ENCODE measurements at places on chromosomes 7 and 10.

- DNase-seq, result no peak
Observed at GRCh38 chr10:28800144-28800543, 122.8 kb downstream of the BAMBI start.

DNA sequence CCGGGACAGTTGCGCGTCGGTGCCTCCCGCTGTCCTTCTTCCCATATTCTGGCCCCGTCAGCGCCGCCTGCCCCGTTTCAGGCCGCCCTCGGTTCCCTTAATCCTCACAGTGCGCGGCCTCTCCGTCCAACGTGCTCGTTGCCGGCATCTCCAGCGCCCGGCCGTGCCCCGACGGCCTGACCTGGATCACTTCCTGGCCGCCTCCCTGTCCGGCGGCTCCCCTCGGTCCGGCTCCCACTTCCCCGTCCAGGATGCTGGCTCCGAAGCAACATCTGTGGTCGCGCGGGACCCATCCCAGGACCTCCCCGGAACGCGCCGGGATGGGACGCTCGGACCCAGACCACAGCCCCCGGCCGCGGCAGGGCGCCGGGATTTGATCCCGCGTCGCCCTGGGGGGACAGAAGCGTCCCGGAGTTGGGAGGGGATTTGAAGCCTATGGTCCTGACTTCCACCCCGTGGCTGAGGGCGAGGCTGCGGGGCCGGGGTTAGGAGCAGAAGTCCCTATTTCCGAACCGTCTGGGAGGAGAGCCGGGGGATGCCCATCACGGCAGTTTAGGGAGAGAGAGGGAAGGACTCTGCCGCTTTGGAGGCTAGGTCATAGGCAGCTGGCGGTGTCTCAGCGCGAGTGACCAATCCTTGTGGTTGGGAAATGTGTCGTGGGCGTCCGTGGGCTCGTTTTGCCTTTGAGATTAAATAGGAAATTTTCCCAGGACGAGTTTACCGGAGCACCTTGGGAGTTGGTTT, 53.8 kb downstream of the KCTD7 start:
- peak; percentile 22 for DNase-seq

- DNase-seq, result no peak
Observed at GRCh38 chr10:123606955-123607354, 59.2 kb upstream of the GPR26 start.

DNA sequence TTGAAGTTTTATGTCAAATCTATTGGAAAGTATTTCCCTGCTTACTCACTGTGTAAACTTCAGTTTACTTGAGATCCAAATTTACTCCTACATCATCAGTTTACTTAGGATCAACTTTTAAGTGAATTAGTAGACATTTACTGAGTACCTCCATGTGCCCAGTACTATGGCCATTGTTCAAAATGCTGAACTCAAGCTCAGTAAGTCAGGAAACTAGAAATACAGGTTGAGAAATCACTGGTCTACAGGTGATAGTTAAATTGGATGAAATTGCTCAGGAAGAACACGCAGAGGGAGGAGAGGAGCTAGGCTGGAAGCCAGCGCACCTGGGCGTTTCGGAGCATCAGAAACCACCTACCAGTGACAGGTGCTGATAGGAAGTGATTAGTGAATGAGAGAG, 25.5 kb upstream of the EBLN1 start:
- DNase-seq, result no peak

DNA sequence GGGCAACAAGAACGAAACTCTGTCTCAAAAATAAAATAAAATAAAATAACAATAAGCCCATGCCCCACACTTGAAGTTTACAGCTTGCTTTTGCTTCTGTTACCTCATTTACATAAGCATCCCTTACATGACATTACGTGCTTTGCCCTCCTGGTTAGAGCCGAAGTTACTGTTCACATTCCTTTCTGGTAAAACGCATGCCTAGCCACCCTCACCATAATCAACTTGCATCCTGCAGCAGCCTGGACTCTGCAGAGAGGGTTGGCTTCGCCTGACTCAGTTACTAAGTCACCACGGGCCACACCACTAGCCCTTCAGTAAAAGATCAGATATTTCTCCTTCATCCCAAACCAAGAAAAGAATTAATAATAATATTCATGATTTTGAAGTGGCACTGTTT, 736.0 kb upstream of the AUTS2 start:
- no peak for DNase-seq

DNA sequence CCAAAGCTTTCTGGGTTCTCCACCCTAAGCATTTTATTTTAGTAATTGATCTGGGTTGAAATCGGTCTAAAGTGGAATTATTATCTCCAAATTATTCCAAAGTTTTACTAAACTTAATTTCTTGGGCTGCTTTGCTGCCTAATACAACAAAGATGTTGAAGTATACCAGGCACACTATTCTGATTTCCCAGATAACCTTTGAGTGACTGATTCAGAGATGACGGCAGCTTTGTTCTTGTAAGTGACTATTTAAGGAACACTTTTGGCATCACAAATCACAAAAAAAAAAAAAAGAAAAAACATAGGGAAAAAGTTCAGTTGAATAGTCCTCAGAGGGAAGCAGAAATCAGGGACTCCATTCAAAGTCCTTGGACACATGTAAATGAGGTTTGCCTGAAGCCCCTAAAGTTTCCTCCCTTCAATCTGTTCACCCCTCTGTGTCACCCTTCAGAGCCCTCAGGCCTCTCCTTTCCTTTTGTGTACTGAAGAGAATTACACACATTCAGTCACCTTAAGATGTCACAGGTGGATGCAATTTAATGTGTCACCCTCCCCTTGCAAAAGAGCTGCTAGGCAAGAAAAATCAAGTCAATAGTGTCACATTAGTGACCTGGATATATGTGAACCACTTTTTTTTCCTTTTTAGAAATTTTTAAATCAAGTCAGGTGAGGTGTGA, 81.5 kb downstream of the RTKN2 start:
- no peak for DNase-seq

GRCh38 chr7:1449951-1450350, 9.3 kb downstream of the MICALL2 start:
- no peak for DNase-seq

DNA sequence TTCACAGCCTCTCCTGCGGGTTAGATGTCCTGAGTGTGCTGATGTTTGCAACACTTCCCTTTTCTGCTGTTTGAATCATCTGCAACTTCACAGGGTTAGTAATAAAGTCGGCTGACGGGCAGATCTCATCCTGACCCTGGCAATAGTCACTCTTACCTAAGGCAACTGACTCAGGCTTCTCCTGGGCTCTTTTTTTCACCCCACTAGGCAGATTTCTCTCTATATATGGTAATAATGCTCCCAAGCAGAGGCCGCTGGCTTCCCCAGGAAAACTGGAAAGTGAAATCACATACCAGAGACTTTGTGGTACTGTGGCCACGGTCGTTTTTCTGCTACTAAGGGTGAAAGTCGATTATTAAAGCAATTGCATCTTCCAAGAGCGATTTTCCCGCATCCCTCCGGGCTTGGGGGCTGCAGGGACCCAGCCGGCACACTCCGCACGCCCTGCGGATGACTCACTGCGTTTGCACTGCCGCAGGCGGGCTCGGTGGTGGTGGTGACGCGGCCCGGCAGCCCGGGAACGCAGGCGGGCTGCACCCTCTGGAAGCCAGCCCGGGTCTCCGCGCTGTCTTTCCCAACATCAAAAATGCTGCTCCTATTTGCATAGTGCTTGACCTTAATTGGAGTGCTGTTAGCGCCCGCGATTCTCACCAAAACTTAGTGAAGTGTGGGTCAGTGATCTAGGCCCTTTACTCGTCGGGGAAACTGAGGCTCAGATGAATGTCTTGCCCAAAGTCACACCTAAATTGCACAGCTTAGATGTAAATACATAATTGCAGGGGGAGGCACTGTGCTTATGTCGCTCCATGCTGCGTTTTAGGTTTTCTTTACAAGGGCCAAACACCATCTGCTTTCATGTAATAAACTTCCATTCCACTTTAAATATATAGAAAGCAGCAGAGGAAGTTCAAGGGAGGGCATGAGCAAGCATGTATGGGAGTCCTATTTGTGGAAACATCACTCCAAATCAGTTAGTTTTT, 47.6 kb upstream of the ITGB1 start:
- peak; percentile 71 for DNase-seq

DNA sequence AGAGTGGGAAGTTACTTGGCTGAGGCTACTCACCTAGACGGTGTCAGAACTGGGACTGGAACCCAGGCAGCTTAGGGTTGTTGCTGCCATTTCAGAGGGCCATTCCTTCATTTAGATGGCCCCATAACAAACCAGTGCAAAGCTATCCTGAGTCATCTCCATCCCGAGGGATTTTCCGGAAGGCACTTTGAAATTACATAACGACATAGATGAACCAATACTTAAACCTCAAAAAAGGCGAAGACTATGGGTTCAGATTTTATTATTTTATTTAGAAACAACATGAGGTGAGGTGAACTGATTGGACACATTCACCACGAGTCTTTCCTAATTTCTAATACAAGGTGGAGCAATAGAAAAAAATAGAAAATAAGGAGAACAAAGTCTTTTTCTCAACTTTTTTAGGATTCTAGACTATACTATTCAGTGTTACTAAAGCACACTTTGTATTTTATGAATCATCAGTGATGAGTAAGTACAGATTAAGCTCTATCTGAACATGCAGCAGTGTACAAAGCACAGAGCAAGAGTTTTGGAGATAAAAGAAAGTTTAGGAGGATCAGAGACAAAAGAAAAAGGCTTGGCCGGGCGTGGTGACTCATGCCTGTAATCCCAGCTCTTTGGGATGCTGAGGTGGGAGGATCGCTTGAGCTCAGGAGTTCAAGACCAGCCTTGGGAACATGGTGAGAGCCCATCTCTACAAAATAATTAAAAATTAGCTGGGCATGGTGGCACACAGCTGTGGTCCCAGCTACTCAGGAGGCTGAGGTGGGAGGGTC, 79.5 kb upstream of the SVIL start:
- DNase-seq, result no peak

GRCh38 chr10:97916586-97916985, 66.9 kb downstream of the GOLGA7B start:
- no peak for DNase-seq

- DNase-seq, result no peak
Observed at GRCh38 chr7:108134486-108134885, 4.3 kb upstream of the LAMB4 start.

- no peak for DNase-seq
Observed at GRCh38 chr7:856444-857095, 19.8 kb upstream of the GET4 start.

DNA sequence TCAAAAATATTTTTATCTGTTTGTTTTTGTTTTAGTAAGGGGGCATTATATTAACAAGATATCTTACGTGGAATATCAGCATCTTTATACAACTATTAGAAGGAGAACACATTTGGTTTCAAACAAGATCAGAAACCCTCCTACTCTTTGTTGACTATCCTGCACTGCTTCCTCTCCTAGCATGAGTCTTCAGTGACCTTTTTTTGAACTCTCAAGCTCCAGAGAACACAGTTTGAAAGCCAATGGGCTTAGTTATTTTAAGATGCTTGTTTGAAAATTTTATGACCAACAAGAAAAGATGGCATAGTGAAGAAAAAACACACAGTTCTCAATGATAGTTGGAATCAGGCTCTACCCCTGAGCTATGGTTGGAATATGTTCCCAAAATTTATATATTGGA, 37.2 kb upstream of the RTKN2 start:
- no peak for DNase-seq

DNA sequence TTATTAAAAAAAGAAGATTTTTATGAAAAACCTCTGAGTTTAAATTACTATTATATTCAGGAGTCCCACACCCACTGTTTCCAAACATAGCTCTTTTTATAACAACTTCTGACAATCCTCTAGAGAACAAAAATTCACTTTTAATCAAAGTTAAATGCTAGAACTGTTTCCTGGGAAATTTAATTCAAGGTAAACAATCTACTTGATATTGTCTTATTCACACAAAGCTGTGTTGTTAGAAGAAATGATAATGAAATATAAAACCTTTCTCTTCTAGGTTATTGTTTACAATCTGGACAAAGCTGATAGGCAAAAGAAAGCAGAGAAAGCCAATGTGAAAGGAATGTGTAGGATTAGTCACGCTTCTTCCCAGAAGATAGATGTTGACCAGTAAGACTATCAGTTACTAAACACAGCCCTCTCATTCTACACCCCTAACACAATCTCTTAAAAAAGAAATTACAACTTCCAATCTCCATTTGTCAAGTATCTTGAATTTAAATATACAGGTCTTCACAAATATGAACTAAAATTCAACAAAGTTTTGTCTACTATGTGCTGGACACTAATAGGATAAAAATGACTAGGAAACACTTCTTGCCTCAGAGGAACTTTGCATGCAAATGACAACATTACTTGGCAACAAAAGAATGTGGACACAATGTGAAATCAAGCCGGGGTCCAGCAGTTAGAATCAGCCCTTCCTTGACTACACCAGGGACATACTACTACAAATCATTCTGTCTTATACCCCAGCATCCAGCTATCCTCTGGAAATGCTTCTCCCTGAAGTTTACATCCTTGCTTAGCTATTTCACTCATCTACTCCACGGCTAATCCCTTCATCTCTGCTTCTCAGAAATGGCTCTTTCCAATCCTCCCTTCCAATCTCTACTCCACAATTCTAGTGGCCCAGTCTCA, 123.7 kb downstream of the IMMP2L start:
- DNase-seq, result peak; percentile 40

GRCh38 chr7:24751484-24751883, 5.8 kb downstream of the GSDME start:
- DNase-seq, result no peak

DNA sequence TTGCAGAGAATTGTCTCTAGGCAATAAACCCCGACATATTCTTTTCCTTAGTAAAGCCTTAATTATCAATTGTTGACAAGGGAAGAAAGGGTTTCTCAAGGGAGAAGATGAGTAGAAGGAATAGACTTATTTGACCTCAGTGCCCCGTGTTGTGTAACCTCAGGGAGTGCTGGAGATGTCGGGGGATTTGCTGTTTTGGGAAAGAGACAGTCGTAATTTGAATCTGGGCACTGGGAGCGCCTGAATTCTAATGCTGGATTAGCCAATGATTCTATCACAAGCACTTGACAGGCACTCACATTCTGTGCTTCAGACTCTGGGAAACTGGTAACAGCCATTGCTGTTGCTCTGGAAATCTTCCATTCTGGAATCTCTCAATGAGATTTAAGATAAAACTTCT, 13.8 kb upstream of the LMOD2 start:
- no peak for DNase-seq
